ENCODE measurements at places on chromosomes 5 and 9.

- DNase-seq, result peak; percentile 61
These were observed 18.1 kb downstream of the MYMK start for GRCh38 chr9:133506653-133507038.

DNA sequence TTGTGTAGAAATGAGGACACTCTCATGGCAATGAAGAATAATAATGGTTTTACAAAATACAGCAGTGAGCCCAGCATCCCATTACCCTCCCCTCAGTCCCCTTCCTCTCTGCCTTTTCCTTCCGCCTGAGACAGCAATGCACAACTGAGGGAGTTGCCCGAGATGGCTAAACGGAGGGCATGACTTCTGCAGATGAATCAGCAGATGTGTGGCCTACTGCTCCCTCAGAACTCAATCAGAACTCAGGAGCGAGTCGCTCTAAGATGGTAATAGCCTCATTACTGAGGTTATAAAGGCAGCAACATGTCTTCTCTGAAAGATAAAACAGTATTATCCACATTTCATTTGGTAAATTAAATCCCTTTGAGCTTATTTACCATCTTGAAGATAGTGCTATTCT, 326.6 kb downstream of the ENC1 start:
- no peak for DNase-seq

DNA sequence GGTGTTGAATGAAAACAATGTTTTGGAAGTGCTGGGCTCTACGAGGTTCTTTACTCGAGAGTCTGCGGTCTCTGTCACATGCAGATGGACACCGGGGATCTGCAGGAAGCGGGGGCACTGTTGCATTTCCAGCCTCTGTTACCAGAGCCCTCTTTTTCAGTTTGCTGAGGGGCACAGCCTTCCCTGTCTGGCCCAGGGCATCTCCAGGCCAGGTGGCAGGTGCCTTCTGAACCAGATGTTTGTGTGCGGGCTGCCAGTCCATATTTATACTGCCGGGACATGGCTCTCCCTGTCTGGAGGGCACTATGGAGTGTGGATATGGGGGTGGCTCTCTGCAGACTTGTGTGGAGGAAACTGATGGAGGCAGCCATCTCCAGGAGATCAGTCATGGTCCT, 18.7 kb upstream of the POMT1 start:
- no peak for DNase-seq

- no peak for DNase-seq
These were observed 6.9 kb downstream of the OLFML2A start for GRCh38 chr9:124783830-124784229.

All from fibroblast of skin of right quadriceps (primary cell).